ENCODE measurements at places on chromosomes 5 and 9. TPM values are rescaled to one million over a fixed set of nuclear protein-coding genes. Genes with fewer than 3 reads are reported as not detected.

Gene LHFPL2
- total RNA-seq, result 22.9 TPM

Gene PCAT7
- total RNA-seq, result not detected

Gene SLC46A2
- total RNA-seq, result not detected

Gene ADAMTS12
- 3.5 TPM for total RNA-seq

GRCh38 chr9:93117924-93118862, 15.9 kb downstream of the NINJ1 start:
- DNase-seq, result no peak

DNA sequence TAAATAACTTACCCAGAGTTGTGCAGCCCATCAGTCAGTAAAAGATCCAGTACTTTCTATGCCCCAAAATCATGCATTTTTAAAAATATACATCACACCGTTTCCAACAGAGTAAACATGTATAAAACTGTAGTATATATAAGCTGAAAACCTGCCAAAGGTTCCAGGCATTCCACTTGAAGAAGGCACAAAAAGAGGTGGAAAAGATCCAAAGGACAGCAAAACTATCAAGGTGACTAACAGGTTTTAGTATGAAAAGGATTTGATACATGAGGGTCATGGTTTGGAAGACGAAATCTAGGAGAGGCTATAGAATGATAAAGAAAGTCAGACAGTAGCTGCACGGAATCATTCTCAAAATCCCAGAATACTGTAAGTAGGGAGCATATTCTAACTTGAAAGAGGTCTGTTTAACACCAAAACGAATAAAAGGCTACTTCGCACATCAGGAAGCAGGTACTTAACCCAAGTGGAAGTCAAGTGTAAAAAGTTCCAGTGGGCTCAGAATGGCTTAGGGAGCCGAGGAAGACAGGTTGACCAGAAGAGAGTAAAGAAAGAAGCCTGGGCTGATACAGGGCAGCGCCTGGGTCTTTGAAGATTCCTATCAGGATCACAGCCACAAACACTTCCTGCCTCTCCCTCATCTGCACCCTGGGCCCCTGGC, 207.2 kb downstream of the ADAMTS12 start:
- DNase-seq, result no peak

DNA sequence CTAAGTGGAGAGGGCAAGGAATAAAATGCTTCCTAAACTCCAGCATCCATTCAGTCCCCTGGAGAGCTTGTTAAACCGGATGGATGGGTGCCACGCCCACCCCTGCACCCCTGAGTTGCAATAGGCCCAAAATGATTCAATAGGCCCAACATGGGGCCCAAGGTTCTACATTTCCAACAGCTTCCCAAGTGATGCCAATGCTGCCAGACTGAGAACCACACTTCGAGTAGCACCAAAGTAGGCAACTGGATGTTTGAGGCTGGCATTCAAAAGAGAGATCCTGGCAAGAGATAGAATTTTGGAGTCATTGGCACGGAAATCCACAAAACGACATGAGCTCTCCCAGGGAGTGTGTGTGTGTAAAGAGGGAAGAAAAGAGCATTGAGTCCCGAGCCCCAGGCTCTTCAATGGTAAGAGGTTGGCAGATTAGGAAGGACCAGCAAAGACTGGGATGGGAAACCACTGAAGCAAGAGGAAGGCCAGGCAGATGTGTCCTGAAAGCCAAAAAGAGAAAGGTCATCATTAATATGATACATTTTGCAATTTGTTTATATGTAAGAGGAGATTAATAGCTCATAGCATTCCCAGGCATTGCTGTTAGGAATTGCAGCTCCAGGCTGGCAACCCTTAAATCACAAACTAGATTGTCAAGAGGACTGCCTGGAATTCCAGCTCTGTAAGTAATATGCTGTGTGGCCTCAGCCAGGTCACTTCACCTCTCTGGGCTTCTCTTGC, 130.6 kb downstream of the KCNIP1 start:
- DNase-seq, result no peak

- no peak for DNase-seq
Observed at GRCh38 chr5:90220554-90220953, 189.0 kb downstream of the CETN3 start.

DNA sequence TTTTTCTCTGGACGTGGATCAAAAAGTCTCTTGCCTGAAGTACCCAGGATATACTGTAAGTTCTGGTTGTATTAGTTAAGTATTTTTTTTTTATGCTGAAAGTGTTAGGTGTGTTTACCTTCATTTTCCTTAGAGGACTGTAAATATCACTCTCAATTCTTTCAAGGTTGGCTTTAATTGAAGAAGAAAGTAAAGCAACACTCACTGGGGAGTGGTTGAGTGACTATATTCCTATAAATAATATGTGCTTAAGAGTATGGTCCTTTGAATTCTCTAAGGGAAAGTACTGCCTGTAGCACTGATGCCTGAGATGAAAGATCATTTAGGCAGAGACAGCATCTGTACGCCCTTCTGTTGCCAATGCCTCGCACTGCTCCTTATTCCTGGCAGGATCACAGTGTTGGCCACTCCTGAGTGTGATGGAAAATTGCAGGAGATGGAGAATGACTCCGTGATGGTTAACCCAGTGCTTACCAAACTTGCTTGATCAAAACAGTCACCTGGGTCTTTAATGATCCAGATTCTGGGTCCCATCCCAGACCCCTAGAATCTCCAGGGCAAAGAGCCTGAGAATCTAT, 182.0 kb upstream of the MPDZ start:
- no peak for DNase-seq

DNA sequence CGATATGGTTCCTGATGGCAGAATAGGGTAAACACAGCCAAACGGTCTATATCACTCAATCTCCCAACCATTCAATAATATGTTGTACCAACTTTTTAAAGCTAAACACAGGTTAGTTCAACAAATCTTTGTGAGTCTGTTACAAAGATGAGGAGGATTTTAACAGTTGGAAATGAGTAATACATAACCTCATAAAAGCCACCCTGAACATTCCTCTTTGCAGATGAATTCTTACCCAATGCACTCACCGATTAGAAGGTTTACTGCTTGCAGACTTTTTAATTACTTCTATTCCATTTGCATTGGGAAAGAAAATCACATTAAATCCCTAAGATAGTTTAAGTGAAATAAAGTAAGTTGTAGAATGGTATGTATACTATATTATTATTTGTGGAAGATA, 23.3 kb upstream of the TRMT10B start:
- no peak for DNase-seq

GRCh38 chr9:86545090-86545489, 190.9 kb upstream of the TUT7 start:
- no peak for DNase-seq

DNA sequence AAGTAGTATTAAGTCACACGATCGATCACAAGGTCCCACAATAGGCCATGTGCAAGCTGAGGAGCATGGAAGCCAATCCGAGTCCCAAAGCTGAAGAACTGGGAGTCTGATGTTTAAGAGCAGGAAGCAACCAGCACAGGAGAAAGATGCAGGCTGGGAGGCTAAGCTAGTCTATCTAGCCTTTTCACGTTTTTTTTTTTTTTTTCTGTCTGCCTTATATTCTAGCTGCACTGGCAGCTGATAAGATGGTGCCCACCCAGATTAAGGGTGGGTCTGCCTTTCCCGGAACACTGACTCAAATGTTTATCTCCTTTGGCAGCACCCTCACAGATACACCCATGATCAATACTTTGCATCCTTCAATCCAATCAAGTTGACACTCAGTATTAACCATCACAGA, 6.5 kb downstream of the PPIP5K2 start:
- DNase-seq, result no peak

GRCh38 chr9:117523531-117524153, 108.8 kb upstream of the ASTN2 start:
- no peak for DNase-seq

- no peak for DNase-seq
Observed at GRCh38 chr5:127812570-127812969, 109.4 kb downstream of the CCDC192 start.

GRCh38 chr9:115951977-115952376, 201.6 kb upstream of the PAPPA start:
- DNase-seq, result no peak

GRCh38 chr5:61287474-61287873, 44.6 kb upstream of the ZSWIM6 start:
- DNase-seq, result no peak

GRCh38 chr5:61632064-61632463, 300.0 kb downstream of the ZSWIM6 start:
- no peak for DNase-seq

Measured in Daoy (cell line).